Midbrain (tissue), 1 donor: ENCODE measurements at places on chromosomes 4 and X.

DNA sequence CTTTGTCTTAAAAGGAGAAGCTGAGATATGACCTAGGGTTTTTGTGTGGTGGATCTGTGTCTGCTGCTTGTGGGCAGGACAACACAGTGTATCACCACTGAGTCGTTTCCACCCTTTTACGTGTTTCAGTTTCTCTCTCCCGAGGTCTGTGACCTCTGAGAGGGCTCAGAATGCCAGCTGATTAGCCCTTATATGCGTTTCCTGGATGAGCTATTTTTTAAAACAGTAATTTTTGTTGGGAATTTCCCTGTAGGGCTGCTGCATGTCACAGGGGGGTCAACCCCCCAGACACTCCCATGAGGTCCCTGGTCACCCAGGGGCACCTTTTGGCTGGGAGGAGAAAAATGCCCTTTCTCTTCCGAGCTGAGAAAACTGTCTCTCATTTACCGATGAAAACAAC is 170.4 kb upstream of the CASK start:
- no peak for DNase-seq

DNA sequence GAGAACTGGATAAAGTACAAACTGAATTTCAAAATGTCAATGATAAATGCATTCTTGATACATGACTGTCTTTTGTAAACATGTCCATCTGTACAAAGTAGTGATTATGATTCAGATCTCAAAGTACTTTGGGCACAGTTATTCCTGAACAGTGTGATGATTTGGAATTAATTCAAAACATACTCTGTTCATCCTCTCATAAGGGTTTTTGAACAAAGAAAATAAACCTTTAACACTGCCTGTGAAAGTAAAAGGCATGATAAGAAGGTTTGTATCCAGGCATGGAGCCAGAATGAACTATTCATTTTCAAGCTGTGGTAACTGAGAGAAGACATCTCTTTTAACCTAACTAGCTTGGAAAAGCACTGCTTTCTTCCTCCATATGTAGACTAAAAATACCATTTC is 883 bp upstream of the KLHL4 start:
- DNase-seq = no peak

GRCh38 chr4:16550531-16550930 is 324.3 kb upstream of the TAPT1 start:
- DNase-seq = no peak

DNA sequence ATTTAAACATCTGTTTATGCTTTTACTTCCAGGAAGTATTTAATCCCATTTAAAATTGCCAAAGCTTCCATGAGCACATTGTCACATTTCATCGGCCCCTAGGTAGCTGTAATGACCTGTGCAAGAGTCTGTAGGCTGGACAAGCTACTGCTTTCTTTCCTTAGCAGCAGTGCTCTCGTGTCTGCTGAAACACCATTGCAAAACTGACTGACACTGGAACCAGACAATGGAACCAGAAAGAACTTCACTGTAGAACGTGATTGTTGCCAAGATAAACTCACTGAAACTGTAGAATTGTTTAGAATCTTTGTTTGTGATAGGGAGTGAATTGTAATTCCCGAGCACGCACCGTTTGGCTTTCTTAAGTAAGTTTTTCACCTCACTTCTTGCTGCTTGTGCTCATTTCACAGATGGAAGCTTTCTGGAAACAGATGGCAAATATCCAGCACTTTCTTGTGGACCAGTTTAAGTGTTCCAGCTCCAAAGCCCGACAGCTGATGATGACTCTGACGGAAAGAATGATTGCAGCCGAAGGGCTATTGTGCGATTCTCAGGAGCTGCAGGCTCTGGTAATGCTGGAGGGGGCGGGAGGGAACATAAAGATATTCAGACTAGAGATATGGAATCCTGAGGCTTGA is 36.9 kb downstream of the EVC start:
- no peak for DNase-seq

DNA sequence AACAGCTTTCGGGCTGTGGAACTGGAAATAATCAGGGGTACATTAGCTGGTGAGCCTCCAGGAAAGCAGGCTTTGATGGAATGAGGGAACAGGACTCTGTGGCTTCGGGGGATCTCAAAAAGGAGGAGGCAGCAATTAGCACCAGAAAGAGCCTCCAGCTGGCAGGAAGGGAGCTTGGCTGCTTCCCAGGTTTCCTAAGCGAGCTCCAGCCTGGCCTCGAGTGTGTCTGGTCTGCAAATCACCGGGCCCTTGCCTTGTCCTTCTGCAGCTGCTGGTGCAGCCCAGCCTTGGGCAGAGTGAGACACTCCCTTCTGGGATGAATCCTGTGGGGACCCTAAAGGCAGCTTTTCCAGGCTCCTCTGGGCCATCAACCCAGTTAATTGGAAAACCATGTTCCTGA is 10.7 kb upstream of the PDHA1 start:
- no peak for DNase-seq

DNA sequence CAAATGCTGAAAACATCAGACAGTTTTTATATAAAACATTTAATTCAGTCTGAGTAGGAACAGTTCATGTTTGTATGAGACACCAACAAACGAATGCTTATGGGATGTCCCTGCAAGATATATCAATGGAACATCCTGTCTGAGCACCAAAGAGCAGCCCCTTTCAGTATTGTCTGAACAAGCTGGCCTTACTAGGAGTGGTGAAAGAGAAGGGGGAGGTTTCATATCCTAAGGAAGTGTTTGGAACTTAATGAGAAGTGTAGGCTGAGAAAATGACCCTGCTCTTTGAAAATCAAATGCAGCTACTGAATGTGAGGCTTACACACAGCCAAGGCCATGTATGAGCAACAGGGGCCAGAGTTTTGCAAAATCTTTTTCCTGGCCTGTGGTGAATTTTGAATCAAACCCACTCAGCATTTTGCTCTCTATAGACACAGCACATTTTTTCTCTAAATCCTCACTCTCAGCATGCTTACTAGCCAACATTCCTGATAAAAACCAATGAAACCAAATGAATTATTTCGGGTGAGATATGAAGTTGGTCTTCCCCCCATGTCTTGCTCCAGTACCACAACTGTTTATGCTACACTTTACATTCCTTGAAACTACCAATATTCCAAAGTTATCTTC is 119.4 kb downstream of the LUZP4 start:
- no peak for DNase-seq

GRCh38 chr4:71827826-71828225 is 43.9 kb upstream of the GC start:
- DNase-seq = no peak

GRCh38 chr4:106034751-106035150 is 139.5 kb downstream of the NPNT start:
- no peak for DNase-seq

- DNase-seq = no peak
Observed at GRCh38 chr4:107863850-107864371, 39.2 kb downstream of the SGMS2 start.

DNA sequence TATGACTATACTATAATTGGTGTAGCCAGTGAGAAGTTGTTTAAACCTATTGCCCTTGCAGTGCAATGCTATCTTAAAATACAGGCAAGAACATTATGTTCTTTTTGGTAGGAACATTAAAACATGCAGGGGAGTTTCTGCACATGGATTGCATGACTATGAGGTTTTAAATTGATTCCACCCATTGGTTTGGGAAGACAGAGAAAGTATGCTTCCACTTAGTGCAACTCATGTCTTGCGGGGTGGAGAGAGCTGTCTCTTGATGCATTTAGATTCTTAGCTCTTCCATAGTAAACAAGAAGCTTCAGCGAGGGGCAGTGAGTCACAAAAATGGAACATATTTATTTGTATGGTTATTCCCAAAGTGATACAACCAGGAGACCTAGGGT is 39.5 kb upstream of the RASL11B start:
- no peak for DNase-seq

DNA sequence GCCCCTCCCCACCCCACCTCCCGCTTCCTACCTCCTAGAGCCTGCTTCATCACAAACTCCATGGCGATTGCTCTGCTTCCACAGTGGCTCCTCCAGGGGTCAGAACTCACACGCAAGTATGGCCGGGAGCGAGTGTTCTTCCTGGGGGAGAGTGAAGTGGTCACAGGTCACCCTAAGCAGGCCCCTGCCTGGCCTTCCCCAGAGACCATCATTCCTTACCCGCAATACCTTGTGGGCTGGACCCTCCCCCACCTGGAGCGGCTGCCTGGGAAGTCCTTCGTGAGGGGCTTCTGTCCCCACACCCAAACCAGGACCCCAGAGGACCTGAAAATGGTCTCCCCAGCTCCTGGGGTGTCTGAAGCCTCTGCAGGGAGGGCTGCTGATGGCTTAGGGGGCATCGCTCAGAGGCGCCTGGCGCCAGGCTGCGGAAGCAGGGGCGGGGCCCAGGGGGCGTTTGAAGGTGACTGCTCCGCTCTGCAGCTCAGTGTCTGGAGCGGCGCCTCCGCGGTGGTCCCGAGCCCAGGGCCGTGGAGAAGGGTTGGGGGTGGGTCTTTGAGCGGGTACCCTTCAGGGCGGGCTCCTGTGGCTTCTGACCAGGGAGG is 1.4 kb downstream of the CPLX1 start:
- no peak for DNase-seq

DNA sequence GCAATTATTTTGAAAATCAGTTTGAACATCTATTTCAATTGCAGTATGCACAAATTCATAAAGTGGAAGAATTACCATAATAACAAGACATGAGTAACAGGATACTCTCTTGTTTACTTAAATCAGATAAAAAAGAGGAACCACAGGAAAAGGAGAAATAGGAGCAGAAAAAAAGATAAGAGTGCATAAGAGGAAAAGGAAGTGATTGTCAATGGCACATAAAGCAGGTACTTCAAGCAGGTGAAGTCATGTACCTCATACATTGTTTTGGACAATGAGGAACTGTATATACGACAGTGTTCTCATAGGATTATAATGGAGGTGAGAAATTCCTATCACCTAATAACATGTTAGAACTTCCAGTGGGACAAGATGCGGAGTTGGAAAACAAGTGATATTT is 334.5 kb upstream of the PCDH7 start:
- DNase-seq = no peak

GRCh38 chr4:121237069-121237399 is 72.9 kb upstream of the TNIP3 start:
- no peak for DNase-seq

DNA sequence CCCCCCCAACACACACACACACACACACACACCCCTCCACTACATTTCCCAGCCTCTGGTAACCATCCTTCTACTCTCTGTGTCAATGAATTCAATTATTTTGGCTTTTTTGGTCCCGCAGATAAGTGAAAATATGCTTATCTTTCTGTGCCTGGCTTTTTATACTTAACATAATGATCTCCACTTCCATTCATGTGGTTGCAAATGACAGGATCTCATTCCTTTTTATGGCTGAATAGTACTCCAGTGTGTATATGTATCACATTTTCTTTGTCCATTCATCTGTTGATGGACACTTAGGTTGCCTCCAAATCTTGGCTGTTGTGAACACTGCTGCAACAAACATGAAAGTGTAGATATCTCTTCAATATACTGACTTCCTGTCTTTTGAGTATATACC is 59.8 kb downstream of the PDLIM5 start:
- DNase-seq = no peak

DNA sequence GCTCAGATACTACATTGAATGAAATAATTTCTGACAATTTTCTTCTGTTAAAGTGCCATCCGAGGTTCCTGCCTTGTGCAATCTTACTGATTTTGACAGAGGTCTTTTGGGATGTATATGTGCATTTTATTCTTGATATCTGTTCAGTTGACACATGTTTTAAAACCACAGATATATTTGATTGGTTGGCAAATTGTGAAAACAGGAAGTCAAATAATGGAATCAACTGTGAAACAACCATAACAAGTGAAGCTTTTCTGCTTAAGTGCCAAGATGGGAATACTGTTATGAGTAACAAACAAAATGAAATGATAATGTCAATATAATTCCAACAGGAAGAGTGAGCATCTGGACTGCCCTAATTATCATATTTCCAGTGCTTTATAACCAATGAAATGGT is 84.9 kb upstream of the TET2 start:
- no peak for DNase-seq

DNA sequence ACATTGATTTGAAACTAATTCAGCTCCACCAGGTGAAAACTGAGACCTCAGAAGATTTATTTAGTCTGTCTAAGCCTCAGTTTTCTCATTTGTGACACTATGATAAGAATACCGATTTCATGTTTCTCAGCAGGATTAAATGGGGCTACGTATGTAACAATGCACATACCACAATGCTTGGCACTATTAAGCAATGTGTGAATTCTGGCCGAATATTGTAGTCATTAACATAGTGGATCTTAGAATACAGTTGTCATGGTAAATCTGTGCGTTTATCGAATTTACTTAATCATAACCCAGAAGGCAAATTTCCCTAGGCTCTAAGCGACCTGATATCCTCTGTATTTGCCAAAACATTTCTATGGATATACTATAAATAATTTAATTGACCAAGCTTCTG is 69.1 kb downstream of the TMA16 start:
- DNase-seq = no peak

DNA sequence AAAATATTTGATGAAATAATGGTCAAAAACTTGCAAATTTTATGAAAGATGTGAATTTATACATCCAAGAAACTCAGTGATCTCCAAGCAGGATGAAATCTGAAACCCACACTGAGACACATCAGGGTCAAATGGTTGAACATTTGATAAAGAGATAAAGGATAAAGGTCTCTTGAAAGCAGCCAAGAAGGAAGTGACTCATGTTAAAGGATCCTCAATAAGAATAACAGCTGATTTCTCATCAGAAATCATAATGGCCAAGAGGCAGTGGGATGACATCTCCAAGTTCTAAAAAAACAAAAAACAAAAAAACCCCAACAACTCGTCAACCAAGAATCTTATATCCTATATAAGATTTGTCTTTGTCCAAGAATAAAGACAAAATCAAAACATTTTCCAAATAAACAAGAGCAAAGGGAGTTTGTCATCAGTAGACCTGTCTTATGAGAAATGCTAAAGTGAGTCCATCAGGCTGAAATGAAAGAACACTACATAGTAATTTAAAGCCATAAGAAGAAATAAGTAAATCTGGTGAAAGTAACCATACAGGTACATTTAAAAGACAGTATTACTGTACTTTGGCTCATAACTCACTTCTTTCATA is 121.7 kb downstream of the PDS5A start:
- no peak for DNase-seq

- no peak for DNase-seq
Observed at GRCh38 chrX:111507933-111508332, 3.5 kb upstream of the SERTM2 start.

- no peak for DNase-seq
Observed at GRCh38 chrX:102975016-102975415, 37.9 kb downstream of the RAB40AL start.

DNA sequence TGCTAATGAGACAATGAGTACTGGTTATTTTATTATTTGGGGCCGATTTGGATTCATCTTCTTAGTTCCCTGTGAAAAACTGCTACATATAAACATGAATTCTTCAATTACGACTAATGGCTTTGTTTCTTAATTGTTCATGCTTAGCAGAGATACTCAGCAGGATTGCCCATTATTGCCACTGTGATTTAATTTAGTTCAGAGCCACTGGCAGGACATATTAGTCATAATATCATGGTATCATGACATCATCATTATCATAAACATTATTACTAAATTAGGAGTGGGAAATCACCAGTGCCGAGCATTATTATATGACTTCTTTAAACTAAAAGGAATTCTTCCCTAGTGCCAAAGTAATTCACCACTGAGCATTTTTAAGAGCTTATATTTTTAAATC is 201.4 kb downstream of the SPOCK3 start:
- DNase-seq = no peak

GRCh38 chr4:151854731-151855130 is 93.9 kb upstream of the GATB start:
- DNase-seq = no peak
